ENCODE measurements at places on chromosomes 3 and 15.

DNA sequence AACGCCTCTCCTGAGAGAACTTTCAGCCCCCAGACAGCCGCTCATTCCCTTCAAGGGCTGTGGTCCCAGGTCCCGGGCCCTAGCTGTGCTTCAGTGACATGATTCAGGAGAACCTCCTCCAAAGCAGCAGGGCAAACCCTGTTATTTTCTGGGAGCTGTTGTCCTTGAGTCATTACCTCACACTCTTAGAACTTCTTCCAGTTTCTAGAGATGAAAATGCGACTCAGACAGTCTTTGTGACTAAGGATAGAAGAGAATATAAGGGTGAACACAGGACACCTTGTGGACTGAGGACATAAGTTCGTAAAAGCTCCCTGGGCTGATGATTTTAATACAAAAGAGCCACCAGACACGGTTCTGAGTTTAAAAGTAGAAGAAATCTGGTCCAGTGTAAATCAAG lies 203.8 kb downstream of the RORA start:
- DNase-seq = no peak

GRCh38 chr3:118675305-118675704 lies 359.3 kb downstream of the IGSF11 start:
- DNase-seq = no peak

DNA sequence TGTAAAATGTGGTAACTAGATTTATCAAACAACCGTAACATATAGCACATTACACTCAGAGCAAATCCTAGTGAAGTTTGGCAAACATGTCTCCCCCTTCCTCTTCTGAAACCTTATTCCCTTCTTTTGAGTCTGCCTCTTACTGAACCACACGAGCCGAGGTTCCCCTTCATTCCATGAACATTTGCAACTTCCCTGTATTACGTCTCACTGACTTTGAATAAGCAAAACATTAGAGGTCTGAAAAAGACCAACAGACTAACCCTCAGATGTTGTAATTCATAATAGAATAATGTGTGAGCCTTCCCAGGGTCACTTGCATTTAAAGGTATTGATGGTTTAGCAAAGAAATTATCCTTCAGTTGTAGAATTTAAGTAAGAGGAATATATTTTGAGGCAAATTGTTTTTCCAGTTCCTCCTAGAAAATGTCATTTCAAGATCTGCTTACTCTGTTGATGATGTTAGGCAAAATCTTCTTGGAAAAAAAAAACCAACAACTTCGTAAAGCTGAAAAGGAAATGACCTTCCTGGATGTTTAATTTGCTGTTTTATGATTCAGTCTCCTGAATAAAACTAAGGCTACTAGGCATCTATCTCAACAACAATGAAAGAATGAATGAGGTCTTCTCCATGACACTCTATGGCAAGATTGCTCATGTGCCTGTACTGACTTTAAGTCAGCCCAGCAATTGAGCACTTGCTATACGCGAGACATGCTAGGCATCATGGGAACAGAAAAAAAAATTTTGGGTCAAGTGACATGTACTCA lies 296.9 kb upstream of the NECTIN3 start:
- no peak for DNase-seq

GRCh38 chr3:47227678-47228077 lies 54.9 kb downstream of the KIF9 start:
- DNase-seq = no peak

- DNase-seq = no peak
Observed at GRCh38 chr3:78887029-78887428, 880.8 kb downstream of the ROBO1 start.

Measured in right renal cortex interstitium (tissue), 3 donors.